ENCODE measurements at places on chromosomes 2 and 18.

GRCh38 chr2:152467677-152468410 is 132.9 kb downstream of the FMNL2 start:
- no peak for DNase-seq

DNA sequence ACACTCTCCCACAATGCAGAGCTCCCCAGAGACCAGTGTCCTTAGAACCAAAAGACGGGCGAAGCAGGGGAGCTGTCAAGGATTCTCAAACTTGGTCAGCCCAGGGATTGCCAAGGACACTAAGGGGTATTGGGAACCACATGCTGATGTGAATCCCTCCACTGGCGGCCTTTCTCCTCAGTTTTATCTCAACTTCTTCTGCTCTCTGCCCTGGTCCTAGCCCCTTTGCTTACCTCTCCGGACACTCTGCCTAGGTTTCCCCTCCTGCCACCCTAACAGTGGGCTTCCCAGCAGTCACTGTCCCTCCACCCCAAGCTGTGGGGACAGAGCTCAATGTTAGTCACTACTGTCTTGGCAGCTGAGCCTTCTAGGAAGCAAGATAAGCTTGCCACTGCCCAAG is 61.1 kb downstream of the POLR1A start:
- DNase-seq, result no peak

DNA sequence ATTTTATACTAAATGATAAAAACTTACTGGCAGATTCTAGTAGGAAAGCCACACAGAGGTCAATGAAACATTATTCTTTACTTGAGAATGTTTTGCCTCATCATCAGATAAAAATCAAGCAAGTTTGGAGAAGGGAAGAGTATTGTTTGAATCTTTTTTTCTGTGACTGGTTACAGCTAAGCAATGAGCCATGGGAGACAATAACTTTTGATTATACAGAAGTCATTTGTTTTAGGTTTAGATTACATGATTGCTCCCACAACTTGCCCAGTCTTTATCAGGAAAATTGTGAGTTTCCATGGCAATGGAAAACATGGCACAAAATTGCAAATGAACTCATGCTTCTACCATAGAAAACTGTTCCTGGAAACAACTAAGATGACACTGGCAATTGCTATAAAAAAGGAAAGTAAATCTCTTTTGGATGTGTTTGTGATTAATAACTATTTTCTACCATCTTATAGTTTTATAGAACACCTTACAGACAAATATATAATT is 476.8 kb downstream of the MBD2 start:
- DNase-seq, result no peak

DNA sequence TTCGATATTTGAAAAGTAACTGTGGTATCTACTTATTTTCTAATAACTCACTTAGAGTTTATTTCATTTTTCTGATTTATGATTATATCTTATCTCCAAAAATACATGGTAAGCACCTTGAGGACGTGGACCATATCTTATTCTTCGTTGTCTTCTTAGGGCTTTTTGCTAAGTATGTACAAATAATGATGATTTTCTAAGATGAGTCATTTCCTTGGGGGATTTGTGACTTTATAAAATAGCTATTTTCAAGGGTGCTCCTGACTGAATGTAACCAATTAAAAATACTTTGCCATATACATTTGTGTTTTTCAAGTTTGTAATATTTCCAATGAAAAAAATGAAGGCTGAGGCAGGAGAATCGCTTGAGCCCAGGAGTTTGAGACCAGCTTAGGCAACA is 56.3 kb downstream of the GREB1L start:
- no peak for DNase-seq

- no peak for DNase-seq
Measured at GRCh38 chr2:158755310-158756087, 39.6 kb upstream of the DAPL1 start.

GRCh38 chr2:232120911-232121310 is 159.4 kb downstream of the DIS3L2 start:
- DNase-seq, result no peak

- no peak for DNase-seq
Measured at GRCh38 chr18:62119884-62120283, 67.0 kb downstream of the PIGN start.

- DNase-seq, result no peak
Measured at GRCh38 chr2:197897960-197898678, 93.7 kb downstream of the PLCL1 start.
